ENCODE measurements at places on chromosomes 1 and 21. TPM values are rescaled to one million over a fixed set of nuclear protein-coding genes. Genes with fewer than 3 reads are reported as not detected.

OR2T35 gene
- total RNA-seq: not detected

GPN2 gene
- total RNA-seq: 51.9 TPM

DNA sequence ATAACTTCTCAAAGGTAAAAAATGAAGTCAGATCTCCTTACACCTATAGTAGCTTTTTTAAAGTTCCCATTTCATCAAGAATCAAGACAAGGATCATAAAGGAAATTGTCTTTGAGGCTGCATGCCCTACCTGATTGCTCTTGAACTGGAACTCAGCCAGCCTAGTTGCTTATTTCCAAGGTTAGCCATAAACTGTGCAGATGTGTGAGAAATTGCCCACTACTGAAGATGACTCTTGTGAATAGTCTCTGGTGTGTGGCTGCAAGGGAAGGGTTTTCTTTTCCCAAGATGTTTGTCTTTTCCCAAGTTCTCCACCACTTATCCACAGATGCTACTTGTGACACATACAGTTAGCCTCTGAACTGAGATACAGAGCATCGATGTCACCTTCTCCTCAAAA, 81.7 kb upstream of the DUSP10 start:
- DNase-seq: no peak
- peaks cover 60% of the 10 kb centered on the region for H3K4me1 ChIP-seq
- no peak overlapping the region for H3K27ac ChIP-seq
- H3K27me3 ChIP-seq: peaks cover 8% of the 10 kb centered on the region

REG4 gene
- total RNA-seq: 0.78 TPM

NCF2 gene
- total RNA-seq: 5.9 TPM

HMCN1 gene
- under 0.01 TPM for total RNA-seq
